ENCODE measurements at places on chromosomes 5 and 9. TPM values are rescaled to one million over a fixed set of nuclear protein-coding genes. Genes with fewer than 3 reads are reported as not detected.

GRCh38 chr5:137152616-137153015, 346.5 kb downstream of the SPOCK1 start:
- DNase-seq: no peak

- no peak for DNase-seq
Observed at GRCh38 chr9:129604766-129605163, 16.1 kb downstream of the C9orf50 start.

Gene BSPRY
- total RNA-seq: 7.7 TPM

DNA sequence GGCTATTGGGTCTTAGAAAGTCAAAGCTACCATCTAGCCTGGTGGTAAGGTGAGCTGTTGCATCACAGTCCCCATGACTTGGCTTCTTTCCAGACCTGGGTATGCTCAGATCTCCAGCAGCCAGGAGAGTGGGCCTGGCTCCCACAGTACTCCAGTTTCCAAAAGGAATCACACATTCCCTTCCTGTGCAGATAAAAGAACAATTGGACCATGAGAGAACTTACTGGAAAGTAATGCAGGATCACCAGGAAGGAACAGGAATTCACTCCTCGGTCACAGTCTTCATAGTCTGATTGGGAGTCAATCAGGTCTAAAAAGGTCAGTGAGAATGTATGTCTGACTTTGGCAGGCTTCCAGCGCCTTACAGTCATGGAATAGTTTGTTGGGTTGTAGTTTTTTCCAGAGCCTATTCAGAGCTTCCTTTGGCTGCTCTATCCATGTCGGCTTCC, 47.8 kb upstream of the CD180 start:
- DNase-seq: no peak

DNA sequence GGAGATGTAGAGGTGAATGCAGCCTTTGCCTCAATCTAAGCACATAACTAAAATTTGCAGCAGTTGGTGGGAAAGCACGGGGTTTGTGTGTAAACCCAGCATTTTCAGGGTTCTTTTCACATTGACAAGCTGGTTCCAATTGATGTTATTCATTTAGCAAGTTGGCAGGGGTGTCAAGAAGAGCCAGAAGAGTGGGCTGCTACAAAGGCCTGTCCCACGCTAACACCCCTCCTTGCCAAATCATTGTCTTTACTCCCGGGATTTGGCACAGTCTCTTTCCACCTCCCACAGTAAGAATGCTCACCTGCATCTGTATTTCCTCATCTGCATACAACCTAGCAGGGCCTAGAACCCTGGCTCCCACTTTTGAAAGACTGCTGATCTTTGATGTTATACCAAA, 11.8 kb downstream of the RGMB start:
- DNase-seq: no peak

All from activated naive CD4-positive, alpha-beta T cell treated with anti-CD3 and anti-CD28 coated beads, Interleukin-2, amount 50 U/mL, for 72 hours (primary cell).